ENCODE measurements at places on chromosomes 1 and 21. TPM values are rescaled to one million over a fixed set of nuclear protein-coding genes. Genes with fewer than 3 reads are reported as not detected.
A peak's percentile ranks its signal among the peaks of the same experiment; 100 is the strongest.

The SEMA4A gene
- 132 TPM for total RNA-seq

The LGR6 gene
- total RNA-seq, result not detected

The AHDC1 gene
- 28.5 TPM for total RNA-seq

The AMY1A gene
- total RNA-seq, result not detected

The ELAPOR1 gene
- 19.7 TPM for total RNA-seq

The DNALI1 gene
- total RNA-seq, result not detected

The OLIG2 gene
- total RNA-seq, result not detected

The FCRL3 gene
- total RNA-seq, result not detected

The SLC5A9 gene
- total RNA-seq, result not detected

The WDR47 gene
- total RNA-seq, result 10.4 TPM

- DNase-seq, result no peak
Measured at GRCh38 chr1:3066250-3066711, 2.7 kb upstream of the PRDM16 start.

- DNase-seq, result no peak
Measured at GRCh38 chr1:64597113-64597512, 127.2 kb downstream of the CACHD1 start.

DNA sequence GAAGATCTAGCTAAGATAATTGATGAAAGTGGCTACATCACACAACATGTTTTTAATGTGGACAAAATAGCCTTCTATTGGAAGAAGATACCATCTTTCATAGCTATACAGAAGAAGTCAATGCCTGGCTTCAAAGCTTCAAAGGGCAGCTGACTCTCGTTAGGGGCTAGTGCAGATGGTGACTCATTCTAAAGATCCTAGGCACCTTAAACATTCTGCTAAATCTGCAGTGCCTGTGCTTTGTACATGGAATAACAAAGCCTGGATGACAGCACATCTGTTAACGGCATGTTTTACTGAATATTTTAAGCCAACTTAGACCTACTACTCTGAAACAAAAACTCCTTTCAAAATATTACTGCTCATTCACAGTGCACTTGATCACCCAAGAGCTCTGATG, 65.6 kb upstream of the USP24 start:
- DNase-seq, result no peak

DNA sequence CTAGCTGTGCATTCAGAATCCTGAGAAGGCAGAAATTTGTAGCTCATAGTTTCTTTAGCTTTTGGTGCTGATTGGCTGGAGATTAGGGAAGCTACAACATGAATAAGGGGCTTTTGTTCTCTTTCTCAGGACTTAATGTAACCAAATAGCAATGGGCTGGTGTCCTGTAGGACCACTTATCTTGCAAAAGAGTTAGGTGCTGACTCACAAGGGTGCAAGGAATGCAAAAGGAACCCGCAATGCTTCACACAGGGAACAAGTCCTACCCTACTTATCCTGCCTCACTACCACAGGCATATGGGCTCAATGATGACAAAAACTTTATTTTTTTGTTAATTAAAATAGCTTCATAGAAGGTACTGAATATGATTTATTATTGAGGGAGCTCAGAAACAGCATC, 541.5 kb downstream of the AMY1C start:
- no peak for DNase-seq

GRCh38 chr1:159197561-159198557, 6.8 kb upstream of the ACKR1 start:
- DNase-seq, result peak; percentile 28

DNA sequence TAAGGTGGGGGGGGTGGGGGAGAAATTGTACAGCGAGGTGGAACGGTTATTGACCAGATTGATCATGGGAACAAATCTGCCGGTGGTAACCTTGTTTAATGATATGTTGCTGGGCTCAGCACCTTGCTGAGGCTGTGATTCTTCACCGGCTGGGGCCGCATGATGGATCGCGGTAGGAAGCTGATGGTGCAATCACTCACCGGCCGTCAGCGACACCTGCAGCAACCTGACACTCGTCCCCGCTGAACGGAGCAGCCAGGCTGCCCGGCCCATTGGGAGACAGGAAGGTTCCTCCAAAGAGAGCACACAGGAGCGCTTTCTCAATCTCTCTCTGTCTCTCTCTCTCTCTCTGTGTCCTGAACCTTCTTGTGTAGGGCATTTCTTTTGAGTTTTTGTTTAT, 128.5 kb upstream of the RRP15 start:
- DNase-seq, result no peak

GRCh38 chr1:113255720-113256347, 134.5 kb upstream of the MAGI3 start:
- no peak for DNase-seq

DNA sequence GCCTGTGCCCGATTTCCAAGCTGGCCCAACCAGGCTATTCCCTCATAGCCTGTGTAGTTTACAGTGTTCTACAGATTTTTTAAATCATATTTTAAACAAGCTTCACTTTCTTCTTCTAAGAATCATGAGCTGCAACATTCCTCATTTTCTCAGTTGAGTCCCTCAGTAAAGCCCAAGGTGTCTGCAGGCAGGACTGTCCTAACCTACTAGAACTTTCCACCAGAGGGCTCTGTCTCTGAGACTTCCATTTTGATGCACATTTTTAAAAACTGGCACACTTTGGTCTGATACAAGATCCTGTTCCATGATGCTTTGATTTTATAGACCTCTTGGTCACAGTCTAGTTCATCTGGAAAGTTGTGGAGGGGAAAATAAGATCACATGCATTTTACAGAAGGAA, 21.6 kb upstream of the SLAMF6 start:
- no peak for DNase-seq

- no peak for DNase-seq
Measured at GRCh38 chr1:55127827-55128343, 87.3 kb downstream of the USP24 start.

DNA sequence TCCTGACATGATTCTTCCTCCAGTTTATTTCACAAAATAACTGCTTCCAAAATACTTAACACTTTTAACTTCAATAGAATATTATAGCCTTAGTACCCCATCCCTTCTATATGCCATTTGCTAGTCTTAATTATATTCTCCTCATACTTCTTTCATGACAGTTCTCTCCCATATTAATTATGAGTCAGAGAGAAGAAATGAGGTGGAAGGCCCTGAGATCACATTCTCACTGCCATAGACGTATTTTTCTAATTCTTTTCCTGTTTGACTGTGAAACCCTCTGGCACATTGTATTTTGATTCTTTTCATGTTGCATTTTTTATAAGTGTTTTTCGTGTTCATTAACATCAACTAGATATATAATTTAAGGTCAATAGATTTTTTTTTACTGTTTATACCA, 88.4 kb downstream of the GTF2B start:
- no peak for DNase-seq

DNA sequence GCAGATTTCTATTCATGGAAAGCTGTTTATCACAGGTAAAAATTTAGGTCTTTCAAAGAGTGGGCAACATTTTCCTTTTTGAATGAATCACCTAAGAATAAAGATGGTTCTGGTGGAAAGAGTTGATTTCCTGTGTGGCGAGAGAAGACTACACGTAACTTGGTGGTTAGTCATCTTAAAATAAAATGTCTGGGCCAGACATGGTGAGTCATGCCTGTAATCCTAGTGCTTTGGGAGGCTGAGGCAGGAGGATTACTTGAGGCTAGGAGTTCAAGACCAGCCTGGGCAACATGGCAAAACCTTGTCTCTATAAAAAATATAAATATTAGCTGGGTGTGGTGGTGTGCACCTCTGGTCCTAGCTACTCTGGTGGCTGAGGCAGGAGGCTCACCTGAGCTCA, 65.7 kb downstream of the DISP1 start:
- DNase-seq, result no peak

GRCh38 chr1:114618606-114619005, 37.2 kb upstream of the BCAS2 start:
- no peak for DNase-seq

DNA sequence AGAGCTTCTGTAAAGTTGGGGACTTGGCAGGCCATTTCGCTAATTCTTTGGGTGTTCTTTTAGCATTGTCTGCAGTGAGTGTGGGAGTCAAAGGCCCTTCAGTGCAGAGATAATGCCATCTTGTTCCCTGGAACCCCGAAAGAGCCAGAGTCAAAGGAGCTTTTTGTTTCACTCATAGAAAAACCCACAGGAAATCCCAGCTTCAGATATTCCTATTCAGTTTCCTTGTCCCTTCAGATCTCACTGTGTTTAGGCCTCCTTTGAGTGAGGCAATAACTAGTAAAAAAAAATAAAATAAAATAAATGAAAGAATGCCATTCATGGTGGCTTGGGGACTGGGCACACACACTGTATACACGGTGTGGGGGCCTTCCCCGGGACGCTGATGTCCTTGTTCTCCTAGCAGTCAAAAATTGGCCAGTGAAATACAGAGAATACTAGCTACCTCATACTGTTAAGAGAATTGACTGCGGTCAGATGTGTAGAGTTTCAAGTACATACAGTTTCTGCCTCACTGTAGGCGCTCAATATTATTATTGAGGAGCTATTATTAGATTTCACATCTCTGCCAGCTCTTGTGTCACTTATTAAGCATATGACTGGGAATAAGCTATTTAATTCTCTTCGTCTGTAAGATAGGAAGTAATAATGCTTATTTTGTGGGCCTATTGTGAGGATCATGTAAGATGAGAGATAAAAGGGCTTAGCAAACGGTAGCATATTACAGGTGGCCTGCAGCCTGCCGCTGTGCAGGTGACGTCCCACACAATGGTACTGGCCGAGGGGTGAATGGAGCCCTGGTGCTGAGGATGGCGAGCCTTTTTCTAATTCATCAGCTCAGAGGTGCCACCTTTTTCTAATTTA, 16.7 kb downstream of the DISC1 start:
- DNase-seq, result no peak

GRCh38 chr1:16208270-16208987, 4.0 kb downstream of the ARHGEF19 start:
- DNase-seq, result no peak

- no peak for DNase-seq
Measured at GRCh38 chr1:13964768-13965167, 264.8 kb downstream of the PRDM2 start.

DNA sequence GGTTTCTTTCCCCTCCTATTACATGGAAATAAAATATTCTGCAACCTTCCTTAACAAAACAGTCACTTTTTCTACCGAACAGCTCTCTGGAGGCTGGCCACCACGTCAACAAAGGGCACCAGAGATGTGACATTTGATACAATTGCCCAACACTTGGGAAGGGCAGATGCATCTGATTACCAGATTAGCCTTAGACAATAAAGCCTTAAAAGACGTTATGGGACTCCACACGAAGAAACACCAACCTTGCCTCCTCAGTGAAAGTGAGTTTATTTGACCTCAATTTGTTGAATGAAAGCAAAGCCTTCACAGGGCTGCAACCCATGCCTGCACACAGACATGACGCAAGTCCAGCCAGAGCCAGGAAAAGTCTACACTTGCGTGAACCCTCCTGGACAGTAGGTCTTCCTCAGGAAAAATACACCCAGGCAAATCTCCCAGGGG, 136.1 kb downstream of the TGFBR3 start:
- DNase-seq, result no peak

DNA sequence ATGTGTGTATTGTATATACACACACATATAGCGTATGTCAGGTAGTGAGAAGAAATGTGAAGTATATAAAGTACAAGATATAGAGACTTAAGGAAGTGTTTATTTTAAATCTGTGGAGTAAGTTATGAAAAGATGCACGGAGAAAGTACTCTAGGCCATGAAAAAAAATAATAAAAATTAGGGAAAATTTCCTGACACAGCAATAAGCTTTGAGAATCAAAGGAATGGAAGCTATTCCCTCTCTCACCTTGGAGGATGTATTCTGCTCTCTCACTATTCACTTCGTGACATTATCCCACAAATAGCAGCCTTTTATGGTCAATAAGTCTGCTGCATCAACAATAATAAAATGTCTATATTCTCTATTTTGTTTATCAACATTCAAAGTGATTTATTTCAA, 700.4 kb upstream of the RGS18 start:
- no peak for DNase-seq

DNA sequence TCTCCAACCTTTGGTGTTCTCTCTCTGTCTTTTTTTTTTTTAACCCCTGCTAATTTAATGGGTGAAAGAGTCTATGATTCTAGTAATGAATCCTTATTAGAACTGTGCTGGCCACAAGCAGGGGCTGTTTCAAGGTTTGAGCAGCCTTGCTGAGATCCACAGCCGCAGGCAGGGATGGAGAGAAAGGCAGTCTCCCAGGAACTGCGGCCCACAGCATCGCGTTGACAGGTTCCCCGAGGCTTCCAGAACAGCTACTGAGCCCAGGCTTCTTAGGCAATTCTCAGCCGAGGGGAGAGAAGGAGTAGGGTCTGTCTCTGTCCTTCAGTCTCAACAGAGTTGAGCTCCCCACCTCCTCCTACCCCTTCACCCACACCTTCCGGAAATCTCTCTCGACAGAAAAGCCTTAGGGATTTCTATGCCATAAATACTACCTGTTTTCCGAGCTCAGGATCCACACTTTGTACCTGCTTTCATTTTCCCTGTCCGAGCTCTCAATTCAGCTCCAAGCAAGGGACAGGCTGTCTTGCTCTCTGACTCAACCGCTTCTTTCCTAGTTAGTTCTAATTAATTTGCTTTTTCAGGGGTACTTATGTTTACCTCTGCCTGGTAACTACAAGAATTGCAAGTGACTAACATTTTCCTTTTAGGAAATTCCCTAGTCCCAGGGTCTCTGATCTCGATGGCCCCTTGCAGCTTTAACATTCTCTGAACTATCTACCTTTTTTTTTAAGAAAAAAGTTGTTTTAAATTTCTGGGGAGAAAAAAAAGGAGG, 6.7 kb upstream of the CASZ1 start:
- DNase-seq, result no peak

DNA sequence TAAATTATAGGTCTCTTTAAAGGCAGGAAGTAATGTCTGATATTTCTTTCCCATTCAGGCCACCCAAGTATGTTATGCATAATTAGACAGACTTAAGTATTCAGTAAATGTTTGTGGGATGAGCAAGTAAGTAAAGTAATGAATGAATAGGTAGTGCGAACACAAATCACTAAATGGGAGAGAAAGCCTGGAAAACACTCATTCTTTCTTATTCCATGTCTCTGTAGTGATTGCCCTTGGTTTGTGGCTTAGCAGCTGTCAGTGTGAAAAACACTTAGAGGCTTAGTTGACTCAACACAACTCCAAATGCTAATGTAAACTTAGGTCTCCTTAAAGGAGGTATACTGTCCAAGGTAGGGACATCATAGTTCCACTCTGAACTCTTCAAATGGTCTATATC, 182.5 kb downstream of the ZC3H11B start:
- no peak for DNase-seq

DNA sequence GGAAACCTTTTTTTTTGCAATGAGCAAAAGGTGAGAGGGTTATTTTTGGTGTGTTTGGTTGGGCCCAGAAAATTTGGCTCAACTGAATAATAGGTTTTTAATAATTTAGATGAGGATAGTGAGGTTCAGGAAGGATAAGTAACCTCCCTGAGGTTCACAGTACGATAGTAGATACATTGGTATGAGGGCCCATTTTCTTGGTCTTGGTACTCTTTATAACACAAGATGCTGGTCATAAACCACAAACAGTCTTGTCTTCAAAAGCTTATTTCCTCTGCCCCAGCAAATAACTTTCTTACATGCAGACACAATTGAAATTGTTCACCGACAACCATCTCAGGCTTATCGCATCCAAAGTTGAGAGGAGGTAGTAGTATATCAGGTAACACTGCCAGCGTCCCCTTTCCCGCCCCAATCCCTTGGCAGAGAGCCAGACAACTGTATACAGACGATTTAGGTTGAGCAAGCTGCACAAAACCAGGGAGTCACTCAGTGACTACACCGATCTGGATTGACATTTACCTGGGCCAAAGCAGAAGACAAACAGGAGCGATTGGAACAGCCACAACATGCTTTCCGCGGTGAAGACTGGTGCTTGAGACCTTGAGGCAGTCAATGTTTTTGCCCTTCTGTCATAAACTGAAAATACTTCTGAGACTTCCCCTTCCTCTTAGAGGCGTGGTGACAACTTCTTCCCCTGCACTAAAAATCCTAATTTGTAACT, at the start of gene SLAMF6:
Gene SLAMF6, minus strand, starts transcription at position 634 of the 724 bp plus-strand sequence. Its CDS starts 63 bp downstream, at position 571.
- peak; percentile 35 for DNase-seq
